Stimulated activated CD8-positive, alpha-beta memory T cell treated with anti-CD3 and anti-CD28 coated beads, Interleukin-4, amount 100 ng/mL, for 1 hour (primary cell): ENCODE measurements at places on chromosomes 6 and 20.
A peak's percentile ranks its signal among the peaks of the same experiment; 100 is the strongest.

GRCh38 chr6:139134064-139134395 lies 850 bp upstream of the HECA start:
- no peak for DNase-seq

DNA sequence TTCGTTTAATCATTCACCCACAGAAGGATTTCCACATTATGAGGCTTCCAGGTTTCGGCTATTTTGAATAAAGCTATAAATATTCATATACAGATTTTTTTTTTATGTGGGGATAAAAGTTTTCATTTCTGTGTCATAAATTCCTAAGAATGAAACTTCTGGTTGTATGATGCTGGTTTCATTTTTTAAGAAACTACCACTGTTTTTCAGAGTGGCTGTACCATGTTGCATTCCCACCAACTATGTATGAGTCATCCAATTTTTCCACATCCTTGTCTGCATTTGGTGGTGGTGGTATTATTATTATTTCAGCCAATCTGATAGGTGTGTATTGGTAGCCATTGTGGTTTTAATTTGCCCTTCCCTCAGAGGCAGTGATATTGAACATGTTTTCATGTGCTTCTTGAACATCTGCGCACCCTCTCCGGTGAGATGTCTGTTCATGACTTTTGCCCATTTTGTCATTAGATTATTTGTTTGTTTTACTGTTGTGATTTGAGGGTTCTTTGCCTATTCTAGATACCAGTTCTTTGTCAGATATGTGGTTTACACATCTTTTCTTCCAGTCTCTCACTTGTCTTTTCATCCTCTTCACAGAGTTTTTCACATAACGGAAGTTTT lies 75.5 kb downstream of the DOK5 start:
- DNase-seq: no peak

DNA sequence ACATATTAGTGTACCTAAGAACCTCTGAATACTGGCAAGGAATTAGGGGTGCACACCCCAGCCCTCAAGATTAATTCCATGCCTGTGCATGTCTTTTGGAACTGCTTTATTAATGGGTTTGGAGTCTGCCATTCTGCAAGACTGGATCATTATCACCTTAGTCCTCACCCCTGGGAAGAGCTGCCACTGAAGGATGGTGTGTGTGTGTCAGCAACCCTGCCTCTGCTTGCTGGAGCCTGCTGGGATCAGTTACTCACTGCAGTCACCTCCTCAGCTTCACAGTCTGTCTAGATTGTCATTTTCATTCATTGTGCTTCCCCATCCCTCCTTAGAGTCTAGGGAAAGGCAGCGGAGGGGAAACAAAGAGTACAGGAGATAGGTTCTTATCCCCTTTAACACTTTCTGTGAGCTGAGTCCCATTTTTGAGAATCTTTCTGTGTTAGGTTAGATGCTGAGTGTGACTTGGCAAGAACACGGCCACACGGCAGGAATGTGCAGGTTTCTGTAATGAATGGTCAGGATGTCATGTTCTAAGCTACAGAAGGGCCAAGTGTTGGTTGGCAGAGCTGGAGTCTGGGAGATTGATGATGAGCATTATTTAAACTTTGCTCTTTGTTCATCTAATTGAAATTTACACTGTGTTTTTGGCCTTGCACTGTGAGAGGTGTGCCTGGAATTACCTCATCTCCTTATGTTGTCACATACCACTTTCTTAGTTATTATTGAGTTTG lies 21.1 kb downstream of the GHRH start:
- no peak for DNase-seq

GRCh38 chr6:50007819-50008218 lies 14.0 kb downstream of the DEFB110 start:
- DNase-seq: no peak

GRCh38 chr6:54958446-54958845 lies 111.9 kb downstream of the FAM83B start:
- no peak for DNase-seq

GRCh38 chr20:36499723-36500501 lies 41.4 kb upstream of the MYL9 start:
- DNase-seq: no peak

DNA sequence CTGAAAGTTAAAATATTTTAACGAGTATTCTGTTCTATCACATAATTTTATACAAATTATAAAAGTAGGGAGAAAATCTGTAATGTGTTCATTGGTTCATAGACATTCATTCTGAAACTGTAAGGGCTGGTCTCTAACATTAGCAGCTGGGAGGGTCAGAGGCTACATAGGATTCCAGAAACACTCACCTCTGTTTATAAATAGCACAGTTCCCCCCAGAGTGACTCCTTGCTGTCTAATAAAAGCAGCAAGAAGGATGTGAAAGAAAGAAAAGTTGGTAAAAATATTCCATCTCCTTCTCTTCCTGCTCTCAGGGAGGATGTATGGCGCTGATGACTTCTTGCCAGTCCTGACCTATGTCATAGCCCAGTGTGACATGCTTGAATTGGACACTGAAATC lies 25.3 kb upstream of the NAA20 start:
- DNase-seq: no peak

DNA sequence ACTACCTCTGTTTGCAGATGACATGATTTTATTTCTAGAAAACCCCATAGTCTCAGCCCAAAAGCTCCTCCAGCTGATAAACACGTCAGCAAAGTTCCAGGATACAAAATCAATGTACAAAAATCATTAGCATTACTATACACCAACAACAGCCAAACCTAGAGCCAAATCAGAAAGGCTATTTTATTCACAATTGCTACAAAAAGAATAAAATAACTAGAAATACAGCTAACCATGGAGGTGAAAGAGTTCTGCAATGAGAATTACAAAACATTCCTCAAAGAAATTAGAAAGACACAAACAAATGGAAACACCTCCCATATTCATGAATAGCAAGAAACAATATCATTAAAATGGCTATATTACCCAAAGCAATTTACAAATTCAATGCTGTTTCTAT lies 65.6 kb upstream of the HTR1E start:
- no peak for DNase-seq

GRCh38 chr6:52410979-52411378 lies 9.2 kb upstream of the EFHC1 start:
- DNase-seq: no peak

- DNase-seq: no peak
Observed at GRCh38 chr6:45169815-45170214, 158.3 kb upstream of the RUNX2 start.

- DNase-seq: peak; percentile 95
Observed at GRCh38 chr6:24774696-24775519, at the start of gene GMNN. Gene GMNN, plus strand, starts transcription at chr6:24774937. Its CDS starts 2,310 bp downstream, at chr6:24777247.

DNA sequence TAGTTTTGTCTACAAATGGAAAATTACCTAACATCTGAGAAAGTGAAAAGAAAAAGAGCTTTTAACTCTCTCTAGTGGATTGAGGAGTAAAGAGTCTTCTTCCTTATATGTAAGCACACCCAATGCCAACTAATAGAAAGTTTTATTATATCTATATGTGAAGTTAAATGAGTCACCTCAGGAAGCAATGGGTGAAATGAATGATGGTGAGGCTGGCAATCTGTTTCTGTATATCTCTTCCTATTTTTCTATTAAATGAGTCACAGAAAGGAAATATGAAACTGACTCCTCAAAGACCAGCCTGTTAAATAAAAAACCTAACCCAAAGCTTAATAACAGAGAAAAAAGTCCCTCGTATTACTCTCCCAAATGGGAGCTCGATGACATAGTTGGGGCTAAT lies 71.3 kb downstream of the OTOR start:
- no peak for DNase-seq

GRCh38 chr6:26437550-26437949 lies 2.8 kb upstream of the BTN3A3 start:
- DNase-seq: no peak
